Thoracic aorta endothelial cell (primary cell): ENCODE measurements at places on chromosomes 7 and 10. TPM values are rescaled to one million over a fixed set of nuclear protein-coding genes. Genes with fewer than 3 reads are reported as not detected.

PCDH15 gene
- not detected in 2 replicates for total RNA-seq

CFAP46 gene
- total RNA-seq = 1.7 and 2.4 TPM in 2 replicates

SNX13 gene
- 55.1 and 62.9 TPM in 2 replicates for total RNA-seq

PPP1R3A gene
- not detected in 2 replicates for total RNA-seq

GPRIN2 gene
- total RNA-seq = not detected in 2 replicates

EPDR1 gene
- 5.5 and 5.7 TPM in 2 replicates for total RNA-seq

NKX2-3 gene
- total RNA-seq = 2.4 TPM in 1 of 2 replicates, not detected in the other

PIP gene
- not detected in 2 replicates for total RNA-seq

SORCS3 gene
- total RNA-seq = not detected in 2 replicates

AGR2 gene
- not detected in 2 replicates for total RNA-seq

UROS gene
- 63.9 and 68.5 TPM in 2 replicates for total RNA-seq

TPST1 gene
- 21.8 and 30.9 TPM in 2 replicates for total RNA-seq

PLAU gene
- total RNA-seq = 18.1 and 26.0 TPM in 2 replicates

ATRNL1 gene
- total RNA-seq = not detected in 2 replicates

TBL2 gene
- 30.3 and 31.4 TPM in 2 replicates for total RNA-seq

SLC39A12 gene
- total RNA-seq = not detected in 2 replicates

MEOX2 gene
- total RNA-seq = not detected in 2 replicates

ORAI2 gene
- 51.2 and 62.2 TPM in 2 replicates for total RNA-seq

BUD23 gene
- 46.1 and 48.5 TPM in 2 replicates for total RNA-seq

EIF5AL1 gene
- total RNA-seq = 0.93 and 1.6 TPM in 2 replicates

CDH23 gene
- under 0.01 TPM in 1 of 2 replicates, not detected in the other for total RNA-seq

ODAD2 gene
- total RNA-seq = 0.22 and 0.27 TPM in 2 replicates

PON2 gene
- 113 and 132 TPM in 2 replicates for total RNA-seq

MMD2 gene
- total RNA-seq = not detected in 2 replicates

GATA3 gene
- 1.4 and 4.0 TPM in 2 replicates for total RNA-seq

PIK3CG gene
- total RNA-seq = 17.2 and 22.9 TPM in 2 replicates

NRCAM gene
- 157 and 174 TPM in 2 replicates for total RNA-seq

HMX3 gene
- not detected in 2 replicates for total RNA-seq

CAMK1D gene
- 1.5 and 1.6 TPM in 2 replicates for total RNA-seq

KAZALD1 gene
- total RNA-seq = 2.4 and 2.9 TPM in 2 replicates

CHAT gene
- total RNA-seq = not detected in 2 replicates

SORBS1 gene
- total RNA-seq = 0.93 and 2.3 TPM in 2 replicates

SVOPL gene
- total RNA-seq = under 0.01 TPM in 1 of 2 replicates, not detected in the other

ARL4A gene
- 43.6 and 44.7 TPM in 2 replicates for total RNA-seq

NKX1-2 gene
- total RNA-seq = not detected in 2 replicates

SDHAF3 gene
- total RNA-seq = 9.6 and 21.0 TPM in 2 replicates

CPED1 gene
- total RNA-seq = 0.86 and 1.3 TPM in 2 replicates

LRRC18 gene
- not detected in 2 replicates for total RNA-seq

TRPV6 gene
- not detected in 2 replicates for total RNA-seq

TYW1 gene
- 17.4 and 18.5 TPM in 2 replicates for total RNA-seq

UCMA gene
- total RNA-seq = not detected in 2 replicates

APBB1IP gene
- not detected in 2 replicates for total RNA-seq

LDB3 gene
- total RNA-seq = not detected in 2 replicates

CHST15 gene
- 27.0 and 52.1 TPM in 2 replicates for total RNA-seq

ELOVL3 gene
- total RNA-seq = not detected in 2 replicates

OR2A1 gene
- total RNA-seq = 0.22 TPM in 1 of 2 replicates, not detected in the other

CYP26A1 gene
- 0.40 and 0.72 TPM in 2 replicates for total RNA-seq

ARPC1B gene
- 353 and 402 TPM in 2 replicates for total RNA-seq
